ENCODE measurements at places on chromosomes 5 and 9. TPM values are rescaled to one million over a fixed set of nuclear protein-coding genes. Genes with fewer than 3 reads are reported as not detected.

- H3K27me3 ChIP-seq: no peaks in the 10 kb centered on the region
- H3K4me3 ChIP-seq: no peak overlapping the region
- H3K4me1 ChIP-seq: no peaks in the 10 kb centered on the region
These were observed 158.1 kb upstream of the RPS23 start for GRCh38 chr5:82436291-82436690.

DNA sequence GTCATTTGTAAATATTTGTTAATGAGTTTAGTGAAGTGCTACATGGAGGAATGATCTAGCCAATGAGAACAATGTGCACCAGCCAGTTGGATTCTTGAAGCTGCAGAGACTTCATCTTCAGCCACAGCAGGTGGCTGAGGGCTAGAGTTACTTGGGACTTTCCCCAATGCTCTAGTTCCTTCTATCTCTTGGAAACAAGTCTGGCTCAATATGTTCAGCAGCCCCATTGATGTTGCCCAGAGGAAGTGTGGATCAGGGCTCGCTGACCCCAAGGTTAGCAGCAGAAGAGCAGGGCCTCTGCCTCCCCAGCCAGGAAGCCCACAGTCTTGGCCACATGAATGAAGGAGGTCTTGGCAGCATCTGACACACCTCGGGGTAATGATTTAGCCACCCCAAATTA, 117.5 kb downstream of the SLC1A3 start:
- H3K4me3 ChIP-seq: no peak overlapping the region
- H3K27ac ChIP-seq: no peak overlapping the region
- H3K27me3 ChIP-seq: no peaks in the 10 kb centered on the region

GRCh38 chr9:107584186-107584585, 94.6 kb upstream of the KLF4 start:
- no peak overlapping the region for H3K27ac ChIP-seq
- H3K4me1 ChIP-seq: peaks cover 6% of the 10 kb centered on the region
- no peak overlapping the region for H3K4me3 ChIP-seq

DNA sequence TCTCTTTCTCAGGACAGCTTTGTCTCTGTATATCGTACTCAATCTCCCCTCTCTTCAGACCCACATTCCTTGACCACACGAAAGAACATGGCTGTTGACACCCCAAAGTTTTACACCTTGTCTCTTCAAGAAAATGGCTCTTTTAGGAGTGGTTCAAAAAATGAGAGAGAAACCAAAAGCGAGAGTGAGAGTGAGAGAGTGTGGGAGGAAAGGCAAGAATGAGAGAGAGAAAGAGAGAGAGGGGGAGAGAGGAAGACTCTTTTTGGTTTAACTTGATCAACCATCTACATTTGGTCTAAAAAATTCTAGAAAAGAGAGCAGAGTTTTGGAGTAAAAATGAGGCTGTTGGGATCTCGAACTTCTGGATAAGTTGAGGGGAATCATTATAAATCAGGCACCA, 581.8 kb upstream of the WWC1 start:
- no peaks in the 10 kb centered on the region for H3K4me1 ChIP-seq
- DNase-seq: no peak
- no peaks in the 10 kb centered on the region for H3K27me3 ChIP-seq
- H3K4me3 ChIP-seq: no peak overlapping the region
- H3K36me3 ChIP-seq: no peaks in the 10 kb centered on the region

DNA sequence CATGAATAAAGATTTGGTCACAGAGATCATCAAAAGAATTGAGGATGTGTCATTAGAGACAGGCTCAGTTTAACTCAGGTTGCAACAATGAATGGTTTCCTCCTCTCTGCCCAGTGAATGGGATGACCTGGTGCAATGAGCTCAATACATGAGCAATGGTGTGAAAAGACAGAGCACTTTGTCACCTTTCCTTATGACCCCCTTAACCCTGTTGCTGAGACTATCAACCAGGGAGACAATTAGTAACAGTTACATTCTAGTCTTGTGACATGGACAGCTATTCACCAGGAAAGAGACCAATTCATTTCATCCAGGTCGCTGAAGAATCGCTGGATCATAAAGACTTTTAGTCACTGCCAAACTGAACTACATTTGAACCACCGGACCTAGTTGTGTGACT, 19.9 kb upstream of the CDH6 start:
- H3K4me1 ChIP-seq: no peaks in the 10 kb centered on the region
- H3K4me3 ChIP-seq: no peak overlapping the region
- no peak overlapping the region for H3K27ac ChIP-seq

GRCh38 chr9:78196258-78196657, 39.6 kb upstream of the CEP78 start:
- no peak overlapping the region for H3K27ac ChIP-seq
- no peaks in the 10 kb centered on the region for H3K36me3 ChIP-seq
- DNase-seq: no peak
- H3K4me3 ChIP-seq: no peak overlapping the region
- H3K27me3 ChIP-seq: no peaks in the 10 kb centered on the region

DNA sequence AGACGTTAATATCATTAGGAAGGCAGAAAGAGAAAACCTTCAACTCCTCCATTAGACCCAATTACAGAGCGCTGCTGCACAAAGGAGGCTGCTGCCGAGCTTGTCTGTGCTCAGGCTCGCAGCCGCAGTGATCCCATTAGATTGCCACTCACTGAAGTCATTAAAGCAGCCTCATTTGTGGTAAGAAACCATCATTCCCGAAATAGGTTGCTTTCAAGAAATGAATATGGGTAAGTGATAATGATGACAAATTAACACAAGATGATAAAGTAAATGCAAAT, 137.2 kb downstream of the CAVIN4 start:
- no peaks in the 10 kb centered on the region for H3K36me3 ChIP-seq
- no peak overlapping the region for H3K4me3 ChIP-seq
- no peak for DNase-seq

- no peak for DNase-seq
- no peaks in the 10 kb centered on the region for H3K27me3 ChIP-seq
- H3K36me3 ChIP-seq: no peaks in the 10 kb centered on the region
These were observed 47.0 kb downstream of the KCNV2 start for GRCh38 chr9:2764353-2764752.

DNA sequence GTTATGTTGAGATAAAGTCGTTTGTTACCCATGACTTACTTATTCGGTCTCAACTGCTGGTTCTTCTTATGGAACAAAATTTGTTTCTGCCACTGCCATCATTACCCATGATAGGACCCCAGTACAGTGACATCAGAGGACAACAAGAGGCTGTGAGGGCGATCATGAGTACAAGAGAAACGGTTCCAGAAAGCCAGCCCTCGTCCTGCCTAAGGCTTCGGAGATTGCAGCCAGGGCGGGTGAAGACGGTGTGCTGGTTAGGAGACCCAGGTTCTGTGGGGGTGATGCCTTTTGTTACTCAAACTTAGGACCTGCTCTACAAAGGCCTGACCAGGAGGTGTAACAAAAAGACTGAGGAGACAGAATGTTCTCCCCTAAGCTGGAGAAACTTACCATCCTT, 10.9 kb downstream of the FYB1 start:
- no peaks in the 10 kb centered on the region for H3K4me1 ChIP-seq
- H3K36me3 ChIP-seq: no peaks in the 10 kb centered on the region
- no peak overlapping the region for H3K27ac ChIP-seq
- no peak overlapping the region for H3K4me3 ChIP-seq

Gene OSMR
- 44.8 TPM for total RNA-seq

DNA sequence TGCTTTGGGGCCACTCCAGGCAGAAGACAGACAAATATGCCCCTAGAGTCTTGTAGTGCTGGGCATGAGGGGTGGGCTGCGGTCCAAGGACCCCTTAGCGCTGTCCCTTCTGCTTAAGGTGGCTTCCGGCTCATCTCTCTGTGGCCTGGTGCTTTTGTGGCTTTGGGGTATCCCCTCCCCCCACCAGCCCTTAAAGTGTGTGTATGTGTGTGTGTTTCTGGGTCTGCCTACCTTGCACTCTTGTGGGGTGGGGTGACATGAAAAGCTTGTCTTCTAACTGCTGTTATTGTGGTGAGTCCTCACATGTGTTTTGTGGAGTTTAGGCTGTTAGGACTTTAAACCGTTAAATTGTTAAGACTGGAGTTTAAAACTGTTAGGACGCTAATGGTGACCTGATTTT, 23.6 kb downstream of the MARCHF6 start:
- no peaks in the 10 kb centered on the region for H3K27me3 ChIP-seq
- no peak for DNase-seq
- peaks cover 3% of the 10 kb centered on the region for H3K36me3 ChIP-seq
- H3K27ac ChIP-seq: no peak overlapping the region

Gene ENTREP1
- 0.12 TPM for total RNA-seq

DNA sequence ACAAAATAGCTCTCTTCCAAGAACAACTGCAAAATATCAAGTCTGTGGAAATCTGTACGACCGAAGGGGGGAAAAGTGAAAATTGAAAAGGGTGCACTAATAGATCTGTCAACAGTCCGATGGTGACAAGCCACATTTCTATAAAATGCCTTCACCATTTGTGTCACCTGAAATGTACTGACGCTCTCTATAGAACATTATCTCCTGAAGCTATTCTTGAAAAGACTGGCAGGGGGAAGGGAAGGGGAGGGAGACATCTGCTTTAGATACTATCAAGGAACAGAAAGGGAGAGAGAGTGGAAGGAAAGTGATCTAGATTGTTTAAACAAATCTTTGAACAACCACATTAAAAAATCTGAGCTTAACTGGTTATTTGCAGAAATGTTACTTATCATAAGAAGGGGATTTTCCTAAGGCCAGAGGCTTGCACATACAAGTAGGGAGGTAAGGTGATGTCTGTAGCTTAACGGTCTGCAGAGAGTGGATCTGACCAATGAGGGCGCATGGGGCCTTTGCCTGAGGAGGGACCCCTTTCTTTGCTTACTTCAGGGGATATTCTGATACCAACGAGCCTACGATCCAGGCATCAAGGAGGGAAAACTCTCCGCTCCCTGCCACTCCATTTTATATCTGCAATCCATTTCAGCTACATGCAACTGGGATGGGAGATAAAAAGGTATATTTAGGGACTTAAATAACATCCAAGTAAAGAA, 92.1 kb downstream of the CRB2 start:
- no peaks in the 10 kb centered on the region for H3K27me3 ChIP-seq
- H3K4me3 ChIP-seq: no peak overlapping the region
- H3K27ac ChIP-seq: no peak overlapping the region
- H3K36me3 ChIP-seq: no peaks in the 10 kb centered on the region

Gene PCA3
- 0.59 TPM for total RNA-seq

- no peak for DNase-seq
- no peak overlapping the region for H3K27ac ChIP-seq
- H3K36me3 ChIP-seq: no peaks in the 10 kb centered on the region
- no peak overlapping the region for H3K4me3 ChIP-seq
These were observed 226.5 kb downstream of the GLIS3 start for GRCh38 chr9:4073371-4073770.

- DNase-seq: no peak
- H3K36me3 ChIP-seq: no peaks in the 10 kb centered on the region
- H3K4me3 ChIP-seq: no peak overlapping the region
- H3K27ac ChIP-seq: no peak overlapping the region
- no peaks in the 10 kb centered on the region for H3K27me3 ChIP-seq
- H3K4me1 ChIP-seq: no peaks in the 10 kb centered on the region
These were observed 78.4 kb downstream of the TSPAN17 start for GRCh38 chr5:176725521-176726280.

Gene RNF224
- total RNA-seq: not detected

- no peak for DNase-seq
- H3K36me3 ChIP-seq: no peaks in the 10 kb centered on the region
- H3K27me3 ChIP-seq: no peaks in the 10 kb centered on the region
- no peak overlapping the region for H3K4me3 ChIP-seq
- no peak overlapping the region for H3K27ac ChIP-seq
These were observed 73.0 kb downstream of the ZNF366 start for GRCh38 chr5:72434056-72434780.

DNA sequence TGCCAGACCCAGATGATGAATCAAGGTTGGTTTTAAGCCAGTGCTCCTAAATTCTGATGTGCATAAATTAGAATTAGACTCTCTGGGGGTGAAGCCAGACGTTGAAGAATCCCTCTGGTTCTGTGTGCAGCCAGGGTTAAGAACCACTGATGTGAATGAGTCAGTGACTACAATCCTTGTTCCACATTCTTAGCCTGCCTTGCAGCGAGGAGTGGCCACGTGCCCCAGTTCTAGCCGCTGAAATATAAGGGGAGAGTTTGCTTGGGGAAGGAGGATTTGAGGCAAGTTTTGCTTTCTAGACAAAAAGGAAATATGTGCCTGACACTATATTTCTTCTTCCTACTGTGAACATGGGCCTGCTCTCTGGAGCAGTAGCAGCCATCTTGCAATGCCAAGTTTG, 34.2 kb upstream of the MSH3 start:
- H3K36me3 ChIP-seq: no peaks in the 10 kb centered on the region
- no peak overlapping the region for H3K27ac ChIP-seq
- no peak overlapping the region for H3K4me3 ChIP-seq

DNA sequence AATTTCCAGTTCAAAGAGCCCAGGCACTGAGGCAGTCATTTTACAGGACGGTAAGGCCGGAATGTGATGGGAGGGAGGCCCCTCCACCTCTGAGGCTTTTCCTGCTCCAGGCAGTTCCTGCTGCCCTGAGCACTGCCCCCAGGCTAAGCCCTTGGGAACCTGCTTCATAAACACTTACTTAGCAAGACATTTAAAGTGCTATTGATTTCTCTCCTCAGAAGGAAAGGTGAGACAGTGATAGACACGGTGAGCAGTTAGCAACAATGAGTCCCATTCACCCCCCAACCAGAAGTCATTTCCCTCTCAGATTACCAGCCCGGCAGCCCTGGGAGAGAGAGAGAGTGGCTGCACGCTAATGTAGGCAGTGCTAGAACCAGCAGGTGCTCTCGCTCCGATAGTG, 462.5 kb downstream of the SPOCK1 start:
- no peak for DNase-seq
- H3K4me1 ChIP-seq: no peaks in the 10 kb centered on the region
- no peak overlapping the region for H3K4me3 ChIP-seq
- H3K27ac ChIP-seq: no peak overlapping the region

Gene FAXDC2
- total RNA-seq: 32.2 TPM

DNA sequence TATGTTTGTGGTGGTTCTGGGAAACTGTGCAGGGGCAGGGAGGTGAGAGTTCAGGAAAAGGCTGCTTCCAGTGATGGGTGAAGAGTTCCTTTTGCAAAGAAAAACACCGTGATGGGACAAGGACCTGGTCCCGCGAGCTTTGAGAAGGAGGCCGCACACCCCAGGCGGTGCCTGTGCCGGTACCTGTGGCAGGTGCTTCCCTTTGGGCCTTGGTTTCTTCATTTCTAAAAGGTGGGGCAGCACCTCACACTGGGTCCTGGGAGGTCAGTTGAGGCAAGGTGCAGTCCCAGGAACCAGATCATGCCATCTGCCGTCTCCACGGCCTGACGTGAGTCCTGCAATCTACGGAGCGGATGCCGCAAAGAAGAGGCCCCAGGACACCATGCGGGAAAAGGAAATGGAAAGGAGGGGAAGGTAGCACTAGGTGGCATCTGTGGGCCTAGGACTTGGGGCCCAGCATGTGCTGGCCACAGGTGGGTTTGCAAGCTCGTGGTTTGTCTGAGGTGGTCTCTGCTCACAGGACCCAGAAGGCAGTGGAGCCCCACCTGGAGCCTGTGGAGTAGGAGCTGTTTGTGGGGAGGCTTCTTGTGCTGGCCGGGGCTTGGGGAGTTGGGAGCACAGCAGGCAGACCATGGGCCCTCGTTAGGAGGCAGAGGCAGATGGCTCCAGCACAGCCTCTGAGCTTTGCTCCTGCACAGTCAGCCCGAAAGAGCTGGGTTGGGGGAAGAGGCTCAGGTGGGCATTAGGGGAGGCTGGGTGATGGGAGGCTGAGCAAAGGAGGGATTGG, 131.6 kb downstream of the CACNA1B start:
- DNase-seq: no peak
- H3K27me3 ChIP-seq: no peaks in the 10 kb centered on the region
- no peak overlapping the region for H3K4me3 ChIP-seq
- H3K4me1 ChIP-seq: no peaks in the 10 kb centered on the region

Measured in right lobe of liver (tissue), 6 donors.